GM23248 (cell line): ENCODE measurements at places on chromosomes 7 and 10.

DNA sequence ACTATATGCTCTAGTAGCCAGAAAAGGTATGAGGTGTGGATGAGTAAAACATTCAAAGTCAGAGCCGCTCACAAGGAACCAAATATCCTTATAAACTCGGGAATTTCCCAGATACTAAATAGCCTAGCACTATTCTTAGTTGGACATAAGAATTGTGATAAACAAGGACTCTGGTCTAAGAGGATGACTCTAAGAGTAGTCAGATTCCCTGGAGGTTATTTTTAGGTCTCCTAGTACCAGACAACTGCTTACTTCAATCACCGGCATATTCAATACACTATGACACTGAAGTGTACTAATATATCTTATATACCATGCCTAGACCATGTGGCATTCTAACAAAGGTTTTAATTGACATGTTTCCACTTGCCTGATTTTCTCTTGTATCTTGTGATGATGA, 56.5 kb downstream of the LMBR1 start:
- peak; percentile 8 for DNase-seq

GRCh38 chr7:122550545-122550944, 148.4 kb downstream of the RNF133 start:
- DNase-seq, result no peak

DNA sequence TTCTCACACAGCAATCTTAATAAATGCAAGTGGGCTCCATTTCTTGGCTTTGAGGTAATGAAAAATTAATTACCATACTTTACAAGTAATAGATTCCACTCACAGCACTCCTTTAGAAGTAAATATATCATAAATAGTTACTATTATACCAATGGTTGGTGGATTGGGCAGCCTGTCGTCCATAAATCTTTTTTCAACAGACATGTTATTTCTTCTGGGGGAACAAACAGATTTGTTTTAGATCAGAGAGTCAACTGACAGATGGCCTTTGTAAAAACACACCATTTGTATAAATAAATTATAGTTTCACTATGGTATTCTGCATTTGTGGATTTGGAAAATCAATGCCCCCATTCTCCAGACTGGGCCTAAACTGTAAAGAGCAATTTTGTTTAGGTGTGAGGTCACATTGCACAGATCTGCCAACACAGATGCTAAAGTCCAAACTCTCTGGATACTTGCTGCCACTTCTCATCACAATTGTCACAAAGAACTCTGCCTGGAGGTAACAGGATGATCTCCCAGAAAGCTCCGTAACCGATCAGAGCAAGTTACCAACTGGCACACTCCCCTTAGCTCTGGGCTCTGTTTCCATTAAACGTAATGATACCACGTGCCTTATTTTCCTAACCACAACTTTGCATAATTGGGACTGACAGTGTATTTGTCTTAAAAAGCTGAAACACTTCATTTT, 4.5 kb upstream of the MACROH2A2 start:
- DNase-seq, result no peak

DNA sequence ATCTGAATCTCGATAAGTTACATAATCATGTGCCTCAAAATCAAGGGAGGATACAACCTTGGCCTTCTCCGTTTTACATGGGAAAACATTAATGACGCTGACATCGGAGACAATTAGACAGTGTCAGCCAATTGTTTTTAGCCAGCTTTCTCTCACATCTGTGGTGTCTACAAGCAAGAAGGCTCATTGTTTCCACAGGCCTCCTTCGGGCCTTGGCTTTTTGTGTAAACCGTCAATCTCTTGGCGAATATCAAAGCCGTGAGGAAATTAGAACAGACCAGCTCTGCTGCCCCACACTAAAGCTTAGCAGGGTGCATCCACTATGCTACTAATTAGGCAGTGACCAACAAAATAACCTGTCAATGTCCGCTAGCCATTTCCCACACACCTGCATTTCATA, 43.2 kb downstream of the VAX1 start:
- no peak for DNase-seq

GRCh38 chr7:108146070-108146842, 16.1 kb upstream of the LAMB4 start:
- DNase-seq, result peak; percentile 86

DNA sequence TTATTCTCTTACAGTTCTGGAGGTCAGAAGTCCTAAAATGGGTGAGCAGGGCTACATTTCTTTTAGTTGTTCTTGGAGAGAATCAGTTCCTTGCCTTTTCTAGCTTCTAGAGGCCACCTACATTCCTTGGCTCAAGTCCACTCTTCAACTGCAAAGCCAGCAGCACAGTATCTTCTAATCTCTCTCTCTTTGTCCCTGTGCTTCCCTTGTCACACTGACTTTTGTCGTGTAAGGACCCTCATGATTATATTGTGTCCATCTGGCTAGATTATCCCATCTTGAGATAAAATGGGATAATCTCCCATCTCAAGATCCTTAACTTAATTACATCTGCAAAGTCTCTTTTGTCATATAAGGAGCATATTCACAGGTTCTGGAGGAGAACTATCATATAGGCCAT, 359.0 kb downstream of the ADRA2A start:
- peak; percentile 12 for DNase-seq

DNA sequence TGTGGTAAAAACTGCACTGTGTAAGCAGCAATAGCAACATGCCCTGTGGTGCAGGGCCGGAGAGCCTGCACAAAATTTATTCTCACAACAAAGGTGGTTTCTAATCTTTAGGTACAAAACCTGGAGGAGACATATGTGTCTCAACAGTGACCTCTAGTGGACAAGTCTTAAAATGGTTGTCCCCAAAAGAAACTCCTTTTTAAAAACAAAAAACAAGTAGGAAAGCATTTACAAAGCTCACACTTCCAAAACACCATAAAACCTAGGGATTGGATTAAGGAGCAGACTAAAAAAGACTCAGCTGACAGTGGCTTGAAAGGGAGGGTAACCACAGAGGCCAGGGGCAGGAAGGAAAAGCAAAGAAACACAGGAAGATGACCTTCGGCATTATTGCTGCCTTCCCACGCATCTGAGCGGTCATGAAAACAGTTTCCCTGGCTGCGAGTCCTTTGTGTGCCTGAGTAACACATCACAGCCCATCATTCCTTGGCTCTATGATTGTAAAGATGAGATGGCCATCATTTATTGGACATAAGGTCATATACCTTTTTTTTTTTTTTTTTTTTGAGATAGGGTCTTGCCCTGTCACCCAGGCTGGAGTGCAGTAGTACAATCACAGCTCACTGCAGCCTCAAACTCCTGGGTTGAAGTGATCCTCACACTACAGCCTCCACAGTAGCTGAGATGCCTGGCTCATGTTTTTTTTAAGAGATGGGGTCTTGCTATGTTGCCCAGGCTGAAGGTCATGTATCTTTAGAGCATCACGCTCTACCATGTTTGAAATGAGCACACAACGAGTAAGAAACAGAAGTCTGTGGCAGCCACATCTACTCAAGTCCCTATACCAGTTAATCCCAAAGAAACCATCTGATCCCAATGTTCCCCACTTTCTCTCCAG, 39.5 kb downstream of the RSU1 start:
- peak; percentile 69 for DNase-seq

DNA sequence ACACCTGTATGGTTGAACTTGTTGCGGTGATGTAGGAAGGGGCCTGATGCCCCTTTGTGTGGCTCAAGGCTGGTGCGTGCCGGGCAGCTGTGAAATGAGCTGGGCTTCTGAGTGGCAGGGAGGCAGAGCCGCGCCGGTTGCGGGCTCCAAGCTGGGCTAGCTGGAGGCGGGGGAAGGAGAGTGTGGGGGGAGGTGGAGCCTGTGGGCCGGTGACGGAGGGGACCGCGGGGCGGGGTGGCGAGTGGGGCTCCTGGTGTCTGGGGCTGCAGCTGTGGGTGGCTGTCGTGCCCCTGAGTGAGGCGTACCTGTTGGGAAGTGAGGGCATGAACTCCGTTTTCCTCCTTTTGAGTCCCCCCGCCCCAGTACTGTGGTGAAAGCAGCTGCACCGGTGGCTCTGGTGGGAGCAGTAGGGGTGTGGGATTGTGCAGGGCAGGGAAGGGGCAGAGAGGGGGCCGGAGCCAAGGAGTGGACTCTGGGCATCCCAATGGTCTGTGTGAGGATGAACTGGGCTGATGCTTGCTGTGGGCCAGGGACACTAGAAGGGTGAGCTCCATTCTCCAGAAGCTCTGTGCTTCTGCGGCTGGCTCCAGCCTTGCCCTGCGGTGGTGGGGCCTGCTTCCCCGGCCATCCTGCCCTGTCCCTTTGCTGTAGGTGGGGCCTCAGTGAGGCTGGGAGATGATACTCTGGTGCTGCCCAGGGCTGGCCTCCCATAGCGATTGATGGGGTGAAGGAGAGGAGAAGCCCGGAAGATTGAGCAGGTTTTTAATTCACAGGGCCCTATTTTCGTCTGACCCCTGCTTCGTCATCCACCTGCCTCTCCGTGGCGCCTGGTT, 41.7 kb downstream of the INPP5A start:
- no peak for DNase-seq

DNA sequence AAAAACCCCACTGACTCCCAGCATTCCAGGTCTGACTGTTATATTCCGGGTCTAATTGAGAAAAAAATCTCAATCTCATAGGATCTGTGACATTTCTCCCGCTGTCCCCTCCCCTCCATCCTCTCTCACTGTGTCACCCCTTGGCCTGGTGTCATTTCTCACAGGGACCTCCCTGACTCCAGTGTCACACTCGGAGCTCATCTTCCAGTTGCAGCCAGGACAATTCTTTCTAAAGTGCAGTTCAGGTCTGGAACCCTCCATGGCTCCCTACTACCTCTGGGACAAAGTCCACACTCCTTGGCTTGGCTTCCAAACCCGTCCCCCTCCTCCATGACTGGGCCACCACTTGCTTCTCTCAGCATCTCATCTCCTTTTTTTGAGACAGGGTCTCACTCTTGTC, 14.2 kb downstream of the MLXIPL start:
- DNase-seq, result no peak

DNA sequence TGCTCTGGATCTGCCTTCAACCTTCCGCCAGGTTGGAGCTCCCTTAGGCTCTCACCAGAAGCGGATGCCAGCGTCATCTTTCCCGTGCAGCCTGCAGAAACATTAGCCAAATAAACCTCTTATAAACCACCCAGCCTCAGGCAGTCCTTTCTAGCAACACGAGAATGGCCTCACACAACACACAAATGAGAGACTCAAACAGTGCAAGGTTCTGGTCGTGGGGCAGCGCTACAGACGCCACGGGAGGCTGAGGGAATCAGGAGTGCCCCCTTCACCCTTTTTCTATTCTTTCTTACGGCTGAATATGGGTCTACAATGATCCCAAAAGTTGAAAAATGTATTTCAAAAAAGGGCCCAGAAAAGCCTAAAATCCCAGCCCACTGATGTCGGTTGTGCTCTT, 96.4 kb downstream of the FOXL3 start:
- no peak for DNase-seq

GRCh38 chr7:74018246-74018895, 9.6 kb upstream of the ELN start:
- DNase-seq, result no peak

DNA sequence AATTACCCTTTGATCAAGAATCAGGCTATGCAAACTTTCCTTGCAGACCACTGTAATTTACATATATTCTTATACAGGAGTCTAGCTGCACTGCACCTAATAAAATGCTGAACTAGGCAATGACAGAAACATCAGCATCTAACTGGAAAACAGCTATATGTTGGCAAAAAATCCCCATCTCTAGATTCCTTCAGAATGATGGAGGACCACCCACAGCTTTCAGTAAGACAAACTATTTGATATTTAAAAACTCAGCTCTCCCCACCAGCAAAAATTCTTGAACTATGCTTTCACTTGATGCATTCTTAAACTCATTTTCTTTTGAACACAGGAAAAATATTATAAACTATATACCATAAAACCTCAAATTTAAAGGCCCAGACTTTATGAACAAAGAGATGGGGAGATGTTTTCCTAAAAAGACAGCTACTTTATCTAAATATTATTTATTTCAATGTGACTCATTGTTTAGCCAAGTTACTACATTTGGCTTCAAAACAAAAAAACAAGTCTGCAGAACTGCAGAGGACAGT, 77.4 kb downstream of the SEMA3C start:
- peak; percentile 47 for DNase-seq

DNA sequence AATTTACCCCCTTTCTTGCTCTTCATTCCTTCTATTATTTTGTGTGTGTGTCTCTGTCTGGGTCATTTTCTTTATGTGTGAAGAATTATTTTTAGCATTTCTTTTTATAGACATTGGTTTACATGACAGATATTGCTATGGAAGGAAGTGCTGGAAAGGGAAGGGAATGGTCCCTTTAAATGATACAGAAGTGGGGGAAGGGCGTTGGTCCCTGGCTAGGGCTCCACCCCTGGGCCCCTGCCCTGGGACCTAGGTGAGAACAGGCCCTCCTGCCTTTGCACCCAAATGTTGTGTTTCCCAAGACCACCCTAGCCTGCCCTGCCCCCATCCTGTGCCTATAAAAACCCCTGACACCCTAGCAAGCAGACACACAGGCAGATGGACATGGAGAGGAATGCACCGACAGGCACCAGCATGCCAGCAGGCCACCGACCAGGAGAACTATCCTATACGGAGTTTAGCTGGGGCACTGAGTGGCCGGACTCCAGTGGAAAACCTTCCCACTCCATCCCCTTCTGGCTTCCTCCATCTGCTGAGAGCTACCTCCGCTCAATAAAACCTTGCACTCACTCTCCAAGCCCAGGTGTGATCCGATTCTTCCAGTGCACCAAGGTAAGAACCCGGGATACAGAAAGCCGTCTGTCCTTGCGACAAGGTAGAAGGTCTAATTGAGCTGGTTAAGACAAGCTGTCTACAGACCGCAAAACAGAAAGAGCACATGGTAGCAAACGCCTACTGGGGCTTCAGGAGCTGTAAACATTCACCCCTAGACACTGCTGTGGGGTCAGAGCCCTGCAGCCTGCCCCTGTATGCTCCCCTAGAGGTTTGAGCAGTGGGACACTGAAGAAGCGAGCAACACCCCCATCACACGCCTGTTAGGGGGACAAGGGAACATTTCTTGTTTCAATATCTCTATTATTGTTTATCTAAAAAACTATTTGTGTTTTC, 515.7 kb downstream of the SORCS1 start:
- DNase-seq, result no peak

DNA sequence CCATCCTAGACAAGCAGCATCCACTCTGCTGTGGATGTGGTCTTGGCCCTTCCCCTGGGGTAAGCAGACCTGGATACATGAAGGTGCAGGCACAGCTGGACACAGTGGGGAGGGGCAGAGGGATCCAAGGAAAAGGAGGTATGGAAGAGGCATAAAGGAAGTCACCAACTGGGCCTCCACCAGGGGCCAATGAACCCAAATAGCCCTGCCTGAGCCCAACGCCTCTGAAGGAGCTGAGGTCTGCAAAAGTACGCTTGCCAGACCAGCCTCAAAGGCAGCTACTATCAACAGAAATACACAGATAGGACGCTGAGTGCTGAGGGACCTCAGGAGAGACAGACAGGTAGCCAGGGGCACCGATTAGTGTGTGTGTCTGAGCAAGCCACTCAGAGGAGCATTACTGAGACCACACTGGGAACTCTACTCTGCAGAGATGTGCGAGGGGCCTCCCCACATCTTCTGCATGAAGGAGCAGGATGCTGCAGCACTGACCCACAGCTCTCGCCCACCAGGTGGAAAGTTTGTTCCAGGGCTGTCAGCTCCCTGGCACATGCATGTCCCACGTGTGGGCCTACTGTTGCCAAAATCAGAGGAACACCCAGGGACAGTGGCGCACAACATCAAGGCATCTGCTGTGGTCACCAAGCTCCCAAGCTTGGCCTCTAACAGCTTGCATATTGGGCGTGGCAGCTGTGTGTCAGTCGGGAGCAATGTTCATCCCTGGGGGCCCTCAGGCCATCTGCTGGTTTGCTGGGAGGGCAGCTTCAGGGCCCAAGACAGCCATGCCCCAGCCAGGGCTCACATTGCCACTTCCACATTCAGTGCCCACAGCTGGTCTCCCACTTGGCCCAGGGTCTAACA, 40.0 kb downstream of the MKI67 start:
- DNase-seq, result peak; percentile 14
